ENCODE measurements at places on chromosomes 12 and 14.

- DNase-seq: no peak
These were observed 28.5 kb upstream of the SRGAP1 start for GRCh38 chr12:63816031-63816430.

- no peak for DNase-seq
These were observed 66.0 kb upstream of the DIO3 start for GRCh38 chr14:101495284-101495683.

GRCh38 chr12:51521554-51522276, 69.3 kb upstream of the SCN8A start:
- no peak for DNase-seq

DNA sequence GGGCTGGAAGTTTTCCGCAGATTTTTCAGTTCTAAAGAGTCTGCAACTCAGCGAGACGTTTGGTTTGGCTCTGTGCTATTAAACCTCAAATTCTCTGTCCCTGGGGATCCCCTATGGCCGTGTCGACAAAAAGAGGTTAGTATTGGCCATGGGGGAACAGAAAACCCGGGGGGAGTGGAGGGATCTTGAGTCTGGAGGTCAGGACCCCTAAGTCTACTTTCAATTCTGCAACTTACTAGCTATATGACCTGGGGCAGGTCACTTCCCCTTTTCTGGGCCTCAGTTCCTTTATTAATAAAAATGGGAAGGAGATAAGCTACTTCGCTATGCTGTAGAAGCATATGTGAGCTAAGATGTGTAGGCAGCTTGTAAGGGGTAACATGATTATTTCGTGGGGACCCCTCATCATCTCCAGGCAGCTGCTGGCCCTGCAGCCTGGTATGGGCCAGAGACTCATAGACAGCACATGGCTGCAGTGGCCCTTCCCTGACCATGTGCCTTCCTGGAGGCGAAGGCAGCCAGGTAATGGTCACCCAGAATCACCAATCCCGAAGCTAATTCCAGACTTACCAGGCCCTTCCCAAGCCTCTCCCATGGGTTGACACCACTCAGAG, 8.6 kb downstream of the ASB2 start:
- no peak for DNase-seq

GRCh38 chr12:69331909-69332684, 16.1 kb upstream of the LYZ start:
- no peak for DNase-seq

GRCh38 chr12:119692410-119692809, 24.5 kb downstream of the PRKAB1 start:
- DNase-seq: no peak

DNA sequence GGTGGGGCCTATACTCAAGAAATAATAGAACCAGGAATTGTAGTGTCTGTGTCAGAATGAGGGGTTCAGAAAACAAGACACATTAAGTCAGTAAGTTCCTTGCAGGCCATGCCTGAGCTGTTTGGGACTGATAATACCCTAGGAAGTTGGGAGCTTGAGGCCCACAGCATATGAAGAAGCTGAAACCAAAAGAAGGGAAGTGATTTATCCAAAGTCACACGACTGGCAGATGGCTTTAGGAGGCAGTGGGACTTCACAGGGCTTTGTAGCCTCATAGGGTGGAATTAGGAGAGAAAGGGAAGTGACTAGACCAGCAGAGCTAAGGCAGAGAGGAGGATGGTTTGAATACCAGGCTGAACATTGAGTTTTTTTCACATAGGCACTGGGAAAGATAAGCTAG, 56.6 kb upstream of the SRSF5 start:
- no peak for DNase-seq

- DNase-seq: no peak
These were observed 51.3 kb downstream of the JAG2 start for GRCh38 chr14:105117257-105117646.

GRCh38 chr14:67270145-67270753, 29.0 kb downstream of the PALS1 start:
- DNase-seq: no peak

Measured in stimulated activated CD4-positive, alpha-beta T cell treated with anti-CD3 and anti-CD28 coated beads, Interleukin-15, amount 100 ng/mL, for 24 hours (primary cell).